ENCODE measurements at places on chromosomes 7 and 10. TPM values are rescaled to one million over a fixed set of nuclear protein-coding genes. Genes with fewer than 3 reads are reported as not detected.

The HMX3 gene
- 0.39 TPM for total RNA-seq

The PHYHIPL gene
- not detected for total RNA-seq

The CPED1 gene
- 0.40 TPM for total RNA-seq

The ZNF853 gene
- 1.1 TPM for total RNA-seq

The CCL24 gene
- not detected for total RNA-seq

The PRR15 gene
- not detected for total RNA-seq

DNA sequence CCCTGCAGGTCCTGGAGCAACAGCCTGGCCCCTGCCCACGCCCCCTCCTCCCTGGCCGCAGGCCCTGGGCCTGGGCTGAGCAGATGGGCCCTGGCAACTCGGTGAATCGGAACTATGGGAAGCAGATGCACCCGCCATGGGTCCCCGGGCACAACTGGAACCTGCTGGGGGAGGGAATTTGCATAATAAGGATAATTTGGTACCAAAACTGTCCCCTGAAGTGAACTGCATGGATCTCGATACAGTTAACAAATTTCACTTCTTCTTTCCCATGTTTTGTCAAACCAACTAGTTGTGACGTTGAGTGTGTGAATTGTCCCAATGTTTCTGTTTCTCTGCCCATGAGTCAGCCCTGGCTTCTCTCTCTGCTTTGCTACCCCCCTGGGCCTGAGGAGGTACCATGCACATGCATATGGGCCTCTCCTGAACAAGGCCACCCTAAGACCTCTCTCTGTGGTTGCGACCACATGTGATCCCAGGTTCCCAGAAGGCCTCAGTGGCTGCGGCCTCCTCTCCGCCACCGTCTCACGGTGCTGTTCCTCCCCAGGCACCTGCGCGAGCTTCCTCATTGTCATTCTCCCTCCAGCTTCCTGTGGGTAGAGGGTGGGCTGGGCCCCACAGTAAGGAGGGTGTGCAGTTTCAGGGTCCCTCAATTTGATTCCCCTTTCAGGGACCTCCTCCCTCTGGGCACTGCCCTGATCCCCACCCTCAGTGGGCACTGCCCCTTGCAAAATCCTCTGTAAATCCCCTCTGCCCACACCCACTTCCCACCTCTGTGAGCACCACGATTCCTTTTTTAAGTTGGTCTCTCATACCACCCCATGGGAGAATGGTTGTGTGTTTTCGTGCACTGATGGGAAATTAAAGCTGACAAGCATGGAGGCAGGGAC lies 40.0 kb downstream of the FIGNL1 start:
- no peak for DNase-seq

- no peak for DNase-seq
Measured at GRCh38 chr10:71685554-71686232, 33.9 kb downstream of the C10orf105 start.

DNA sequence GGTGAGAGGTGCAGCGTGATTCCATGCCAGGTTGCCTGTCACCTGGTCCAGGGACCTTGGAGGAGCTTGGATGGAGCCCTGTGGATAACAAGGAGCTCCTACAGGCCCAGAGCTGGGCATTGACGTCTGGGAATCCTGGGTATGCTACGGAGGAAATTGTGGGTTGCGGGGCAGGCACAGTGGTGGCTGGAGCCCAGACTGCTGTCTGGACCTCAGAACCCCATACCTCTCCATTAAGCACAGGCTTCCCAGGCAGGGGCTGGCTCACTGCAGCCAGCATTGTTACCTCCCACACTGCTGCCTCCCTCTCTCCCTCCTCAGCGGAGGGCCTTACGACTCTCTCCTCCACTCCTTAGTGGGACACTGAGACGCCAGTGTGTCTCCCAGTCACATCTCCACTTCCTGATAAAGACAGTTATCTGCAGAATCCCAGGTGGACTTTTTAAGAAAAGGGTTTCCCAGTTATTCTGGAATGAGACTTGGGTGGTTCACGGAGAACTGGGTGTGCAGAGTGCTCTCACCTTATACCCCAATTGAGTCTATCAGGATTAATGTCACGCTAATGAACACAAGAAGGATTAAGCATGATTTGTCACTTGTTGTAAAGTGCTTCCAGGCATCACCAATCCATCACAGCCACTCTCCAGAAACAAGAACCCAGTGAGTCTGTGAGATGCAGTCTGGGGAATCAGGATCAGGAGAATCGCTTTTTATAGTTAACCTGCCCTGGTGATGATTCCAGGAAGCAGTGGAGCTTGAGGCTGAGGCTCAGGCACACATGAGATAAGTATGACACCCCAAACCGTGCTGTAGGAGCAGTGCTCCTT lies 309.4 kb downstream of the RPS24 start:
- no peak for DNase-seq

DNA sequence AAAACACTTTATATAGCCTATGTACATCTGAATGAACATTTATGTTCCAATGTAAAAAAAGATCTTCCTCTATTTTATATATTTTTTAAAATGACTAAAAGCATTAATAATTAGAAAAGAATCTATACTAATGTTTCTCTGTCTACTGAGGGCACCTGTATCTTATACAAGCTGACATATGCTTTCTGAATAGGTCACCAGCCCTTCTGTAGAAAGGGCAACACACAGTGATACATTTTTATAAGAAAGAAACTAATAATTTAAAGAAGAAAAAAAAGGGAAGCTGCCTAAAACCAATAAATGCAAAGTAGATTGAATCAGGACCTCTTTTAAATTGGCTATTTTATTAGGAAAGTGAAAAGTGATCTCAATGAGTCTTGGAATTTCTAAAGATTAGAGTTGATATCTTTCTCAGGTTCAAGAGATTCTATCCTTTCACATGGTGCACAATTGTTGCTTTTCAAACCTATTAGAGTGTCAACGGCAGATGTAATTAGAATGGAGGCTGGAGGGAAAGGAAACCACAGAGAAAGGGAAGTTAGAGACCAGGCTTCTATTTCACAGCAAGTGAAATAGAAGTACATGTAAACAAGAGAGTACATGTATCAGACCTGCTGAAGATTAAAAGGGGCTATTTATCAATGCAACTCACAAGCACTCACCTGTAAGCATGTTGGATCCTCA lies 6.3 kb downstream of the MTPN start:
- no peak for DNase-seq

GRCh38 chr10:6737758-6738111 lies 157.7 kb upstream of the PRKCQ start:
- DNase-seq = no peak

DNA sequence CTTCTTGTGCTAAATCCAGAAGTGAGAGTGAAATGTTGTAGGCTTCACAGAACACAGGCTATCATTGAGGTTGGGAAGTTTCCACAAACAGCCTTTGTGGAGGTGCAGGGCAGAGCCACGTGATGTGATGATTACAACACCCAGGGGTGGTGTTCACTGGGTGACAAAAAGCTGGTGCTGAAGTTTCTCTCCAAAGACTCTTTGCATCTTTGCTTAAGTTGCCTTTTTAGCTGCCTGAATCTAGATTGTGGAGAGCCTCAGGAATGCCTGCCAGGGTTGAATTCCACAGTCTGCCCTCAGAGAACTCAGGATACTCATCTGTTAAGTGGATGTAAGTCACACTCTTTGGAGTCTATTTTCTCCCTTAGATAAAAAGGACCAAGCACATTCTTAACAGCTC lies 56.3 kb downstream of the PLXNA4 start:
- DNase-seq = no peak

DNA sequence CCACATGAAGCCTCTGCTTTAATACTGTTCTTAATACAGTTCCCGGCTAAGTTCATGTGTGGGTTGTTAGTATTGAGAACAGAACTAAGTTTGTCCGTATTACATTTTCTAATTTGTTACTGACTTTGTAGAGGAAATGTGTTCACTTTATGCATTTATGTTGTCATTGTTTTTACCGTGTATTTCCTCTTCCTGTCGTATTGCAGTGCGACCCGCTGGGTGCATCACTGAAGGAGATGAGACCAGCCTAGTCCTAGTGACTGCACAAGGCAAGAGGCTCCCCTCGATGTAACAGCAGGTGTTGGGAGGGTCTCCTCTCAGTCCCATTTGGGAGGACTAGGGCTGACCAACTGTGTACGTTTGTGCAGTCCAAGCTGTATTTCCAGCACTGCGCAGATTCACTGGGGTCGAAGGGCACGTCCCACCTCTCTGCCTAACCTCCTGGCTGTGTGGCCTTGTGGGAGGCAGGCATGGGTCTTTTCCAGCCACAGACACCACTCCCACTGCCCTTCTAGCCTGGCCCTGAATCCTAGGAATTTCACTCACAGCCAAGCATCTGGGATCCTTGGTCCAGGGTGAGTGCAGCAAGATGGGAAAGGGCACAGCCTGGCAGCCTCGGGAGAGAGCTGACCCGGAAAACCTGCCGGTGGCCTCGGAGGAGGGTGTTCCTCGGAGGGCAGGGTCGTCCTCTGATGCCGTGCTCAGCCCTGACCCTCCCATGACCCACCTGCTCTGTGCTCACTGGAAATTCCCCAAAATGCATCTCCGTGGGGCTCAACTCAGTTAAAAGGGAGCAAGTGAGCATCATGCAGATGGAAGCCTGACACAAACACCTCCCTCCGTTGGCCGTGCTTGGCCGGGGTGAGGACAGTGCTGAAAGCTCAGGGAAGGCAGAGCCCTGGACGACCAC lies 63.9 kb upstream of the FAM20C start:
- DNase-seq = no peak

DNA sequence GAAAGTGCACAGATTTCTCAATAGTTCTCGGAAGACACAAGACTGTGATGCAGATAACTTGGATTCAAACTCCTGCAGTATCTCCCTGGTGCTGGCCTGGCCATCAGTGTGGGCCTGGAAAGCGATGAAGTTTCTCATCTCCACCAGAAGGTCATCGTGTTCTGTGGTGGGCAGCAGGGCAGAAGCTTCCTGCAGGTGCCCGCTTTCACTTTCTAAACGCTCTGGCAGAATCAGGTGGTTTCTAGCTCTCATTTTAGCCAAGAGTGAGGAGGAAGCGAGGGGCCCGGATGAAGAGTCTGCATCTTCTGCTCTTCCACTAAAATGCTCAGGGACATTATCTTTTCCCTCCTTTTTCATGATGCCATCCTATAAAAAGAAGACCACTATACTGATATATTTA lies 63.0 kb upstream of the DRGX start:
- no peak for DNase-seq

GRCh38 chr10:2464483-2464882 lies 602.9 kb upstream of the PFKP start:
- no peak for DNase-seq

DNA sequence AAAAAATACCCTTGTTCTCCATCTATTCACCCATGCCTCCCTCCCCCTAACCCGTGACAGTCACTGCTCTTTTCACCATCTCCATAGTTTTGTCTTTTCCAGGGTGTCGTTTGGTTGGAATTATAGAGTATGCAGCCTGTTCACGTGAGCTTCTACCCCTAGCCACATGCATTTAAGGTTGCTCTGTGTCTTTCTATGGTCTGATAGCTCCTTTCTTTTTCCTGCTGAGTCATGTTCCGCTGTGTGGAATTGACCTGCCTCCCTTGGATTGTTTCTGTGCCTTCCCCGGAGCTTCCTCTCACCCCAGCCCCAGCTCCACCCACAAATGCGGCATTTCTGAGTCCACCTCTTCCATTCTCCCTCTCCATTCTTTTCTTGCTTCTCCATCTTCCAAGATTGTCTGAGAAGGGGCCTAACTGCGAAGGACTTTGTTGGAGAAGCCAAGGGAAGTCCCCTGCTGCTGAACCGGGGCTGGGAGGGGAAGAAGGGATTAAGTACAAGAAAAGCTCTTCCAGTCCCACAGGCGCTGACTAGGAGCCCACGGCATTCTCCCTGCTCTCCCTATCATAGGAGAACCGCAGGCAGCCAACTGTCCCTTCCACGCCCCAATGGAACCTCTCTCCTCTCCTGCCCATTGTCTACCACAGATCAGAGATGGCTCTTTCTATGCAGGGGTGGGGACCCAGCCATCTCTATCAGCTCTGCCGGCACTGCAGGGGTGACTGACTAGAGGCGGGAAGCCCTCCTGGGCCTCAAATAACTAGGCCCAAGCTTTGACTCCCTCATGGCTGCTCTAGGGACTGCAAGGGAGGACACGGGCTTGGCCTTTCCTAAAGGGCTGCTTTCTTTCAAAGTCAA lies 87.5 kb upstream of the ANLN start:
- no peak for DNase-seq

DNA sequence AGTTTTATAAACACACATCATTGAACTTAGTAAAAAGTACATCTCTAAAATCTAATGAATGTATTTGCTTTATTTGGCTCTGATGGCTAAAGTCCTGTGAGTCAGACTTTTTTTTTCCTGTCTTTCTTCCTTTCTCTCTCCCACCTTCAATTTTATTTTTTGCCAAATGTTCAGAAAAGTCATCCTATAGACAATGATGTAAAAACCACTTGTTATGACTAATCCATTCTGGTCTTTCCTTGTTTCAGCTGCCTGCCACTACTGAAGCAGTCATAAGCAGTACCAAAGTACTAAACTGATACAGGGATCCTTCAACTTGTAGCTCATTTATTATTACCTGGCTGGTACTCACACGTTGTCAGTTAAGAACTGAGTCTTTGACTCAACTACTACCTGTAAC lies 23.9 kb downstream of the HECTD2 start:
- no peak for DNase-seq

DNA sequence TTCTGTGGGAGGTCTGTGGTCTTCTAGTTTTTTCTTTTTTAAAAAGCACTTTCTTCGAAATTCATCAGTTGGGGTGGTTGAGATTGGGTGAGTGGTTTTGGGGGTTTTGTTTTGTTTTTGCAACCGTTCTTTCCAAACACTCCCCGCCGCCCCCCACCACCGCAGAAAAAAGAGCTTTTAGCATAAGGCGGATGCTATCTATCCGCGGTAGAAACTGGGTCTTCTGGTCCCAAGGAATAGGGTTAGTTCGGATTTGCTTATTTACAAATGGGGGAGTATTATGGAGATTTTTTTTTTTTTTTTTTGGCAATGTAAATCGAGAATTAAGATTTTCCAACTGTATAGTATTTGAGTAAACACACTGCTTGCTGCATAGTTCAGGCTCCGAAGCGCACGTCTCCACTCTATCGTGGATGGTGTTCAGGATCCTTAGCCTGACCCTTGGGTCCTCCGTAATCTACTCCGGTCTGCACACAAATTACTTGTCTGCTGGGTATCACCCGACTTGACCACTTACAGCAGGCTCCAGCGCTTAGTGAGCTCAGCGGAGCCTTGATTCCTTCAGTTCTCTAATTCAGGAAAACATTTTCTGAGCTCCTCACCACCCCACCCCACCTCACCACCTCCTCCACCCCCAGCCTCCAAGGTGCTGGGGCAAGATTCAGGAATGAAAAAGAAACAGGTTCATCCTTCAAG lies 757 bp upstream of the NRCAM start:
- DNase-seq = no peak

DNA sequence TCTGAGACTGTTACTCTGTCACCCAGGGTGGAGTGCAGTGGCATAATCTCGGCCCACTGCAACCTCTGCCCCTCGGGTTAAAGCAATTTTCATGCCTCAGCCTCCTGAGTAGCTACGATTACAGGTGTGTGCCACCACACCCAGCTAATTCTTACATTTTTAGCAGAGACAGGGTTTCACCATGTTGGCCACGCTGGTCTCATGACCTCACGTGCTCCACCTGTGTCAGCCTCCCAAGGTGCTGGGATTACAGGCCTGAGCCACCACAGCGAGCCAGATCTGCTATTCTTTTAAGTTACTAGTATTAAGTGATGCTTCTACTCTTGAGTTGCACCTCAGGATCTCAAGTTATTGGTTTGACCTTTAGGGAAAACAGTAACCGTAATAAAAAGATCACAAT lies 23.0 kb upstream of the KMT2E start:
- no peak for DNase-seq

Measured in T-helper 17 cell (primary cell).